ENCODE measurements at places on chromosomes 16 and 17.
A peak's percentile ranks its signal among the peaks of the same experiment; 100 is the strongest.

- DNase-seq = no peak
Measured at GRCh38 chr16:2953706-2954627, 10.1 kb upstream of the KREMEN2 start.

DNA sequence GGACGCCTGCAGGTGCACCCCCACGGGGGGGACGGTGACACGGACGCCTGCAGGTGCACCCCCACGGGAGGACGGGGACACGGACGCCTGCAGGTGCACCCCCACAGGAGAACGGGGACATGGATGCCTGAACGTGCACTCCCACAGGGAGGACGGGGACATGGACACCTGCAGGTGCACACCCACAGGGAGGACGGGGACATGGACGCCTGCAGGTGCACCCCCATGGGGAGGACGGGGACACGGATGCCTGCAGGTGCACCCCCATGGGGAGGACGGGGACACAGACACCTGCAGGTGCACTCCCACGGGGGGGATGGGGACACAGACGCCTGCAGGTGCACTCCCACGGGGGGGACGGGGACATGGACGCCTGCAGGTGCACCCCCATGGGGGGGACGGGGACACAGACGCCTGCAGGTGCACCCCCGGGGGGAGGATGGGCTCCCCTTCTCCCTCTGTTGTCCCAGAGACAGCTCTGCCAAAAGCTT is 114.5 kb upstream of the METRNL start:
- DNase-seq = no peak

DNA sequence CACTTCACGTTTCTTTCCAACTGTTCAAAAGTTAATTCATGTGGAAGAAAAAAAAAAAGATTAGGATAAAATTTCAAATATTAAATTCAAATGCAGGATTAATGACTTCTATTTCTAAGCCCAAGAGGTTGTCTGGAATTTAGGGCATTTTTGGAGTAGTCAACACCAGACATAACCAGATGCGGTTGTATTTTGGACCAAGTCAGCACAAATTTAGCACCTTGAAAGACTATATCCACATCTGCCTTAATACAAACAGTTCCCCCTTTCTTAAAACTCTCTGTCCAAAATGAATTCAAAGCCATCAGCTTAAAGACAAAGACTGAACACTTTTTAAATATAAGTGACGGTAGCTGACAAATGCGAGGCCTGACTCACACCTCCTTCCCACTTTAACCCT is 282.9 kb downstream of the C16orf95 start:
- DNase-seq = no peak

GRCh38 chr16:5166486-5166885 is 68.9 kb upstream of the EEF2KMT start:
- DNase-seq = no peak

DNA sequence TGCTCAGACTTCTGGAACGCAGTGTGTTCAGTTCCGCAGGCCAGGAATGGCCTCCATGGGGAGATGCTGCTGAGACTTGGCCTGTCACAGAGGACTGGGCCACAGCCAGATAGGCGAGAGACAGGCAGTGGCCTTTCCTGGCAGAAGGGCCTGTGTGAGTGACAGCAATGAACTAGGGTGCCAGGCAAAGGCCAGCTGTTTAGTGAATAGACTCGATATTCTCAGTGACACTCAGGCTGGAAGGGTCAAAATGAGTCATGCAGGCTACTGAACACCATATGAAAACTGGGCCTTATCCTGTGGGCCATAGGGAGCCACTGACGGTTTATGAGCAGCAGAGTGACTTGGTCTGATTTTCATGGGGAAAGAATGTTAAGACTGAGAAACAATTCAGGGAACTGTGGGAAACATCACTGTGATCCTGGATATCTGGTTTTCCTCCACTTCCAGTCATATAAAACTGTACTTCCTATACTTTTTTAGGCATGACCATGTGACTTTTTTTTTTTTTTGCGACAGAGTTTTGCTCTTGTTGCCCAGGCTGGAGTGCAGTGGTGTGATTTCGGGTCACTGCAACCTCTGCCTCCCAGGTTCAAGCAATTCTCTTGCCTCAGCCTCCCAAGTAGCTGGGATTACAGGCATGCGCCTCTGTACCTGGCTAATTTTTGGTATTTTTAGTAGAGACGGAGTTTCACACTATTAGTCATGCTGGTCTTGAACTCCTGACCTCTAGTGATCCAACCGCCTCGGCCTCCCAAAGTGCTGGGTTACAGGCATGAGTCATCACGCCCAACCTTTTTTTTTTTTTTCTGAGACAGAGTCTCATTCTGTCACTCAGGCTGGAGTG is 5.2 kb upstream of the NUBP1 start:
- DNase-seq = peak; percentile 91

- DNase-seq = no peak
Measured at GRCh38 chr17:42118545-42118944, 2.6 kb downstream of the KAT2A start.

- DNase-seq = no peak
Measured at GRCh38 chr17:60770946-60771422, 93.3 kb downstream of the BCAS3 start.

DNA sequence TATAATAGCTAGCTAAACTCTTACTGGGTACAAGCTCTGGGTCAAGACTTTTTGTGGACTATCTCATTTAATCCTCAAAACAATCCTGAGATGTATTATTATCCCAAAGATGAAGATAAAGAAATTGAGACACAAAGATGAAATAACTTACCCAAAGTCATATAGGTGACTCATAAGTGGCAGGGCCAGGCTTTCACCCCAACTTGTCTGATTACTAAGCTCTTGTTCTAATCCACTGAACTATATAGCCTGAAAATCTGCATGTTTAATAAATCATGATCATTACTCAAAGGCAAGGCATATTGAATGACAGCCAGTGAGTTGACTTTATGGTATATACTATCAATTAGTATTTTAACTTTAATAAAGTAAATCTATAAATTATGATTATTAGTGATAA is 77.4 kb downstream of the SKAP1 start:
- no peak for DNase-seq

DNA sequence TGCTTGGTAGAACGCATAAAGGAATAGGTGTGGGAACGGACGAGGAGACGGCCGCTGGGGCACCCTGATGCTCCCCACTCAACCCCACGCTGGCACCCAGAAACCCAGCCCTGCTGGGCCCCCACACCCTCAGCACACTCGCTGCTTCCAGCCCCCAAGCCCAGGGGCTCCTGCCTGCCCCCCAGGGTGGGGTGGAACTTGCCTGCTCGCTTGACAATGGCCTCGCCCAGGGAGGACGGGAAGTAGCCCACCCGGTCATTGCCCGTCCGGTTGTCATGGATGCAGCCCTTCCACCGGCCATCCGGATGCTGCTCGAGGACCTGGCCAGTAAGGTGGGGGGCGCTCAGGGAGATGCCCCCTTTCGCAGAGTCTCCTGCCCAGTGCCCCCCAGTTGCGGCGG is 9.9 kb downstream of the CASKIN1 start:
- no peak for DNase-seq

- no peak for DNase-seq
Measured at GRCh38 chr17:79704691-79705090, 26.1 kb upstream of the ENPP7 start.

DNA sequence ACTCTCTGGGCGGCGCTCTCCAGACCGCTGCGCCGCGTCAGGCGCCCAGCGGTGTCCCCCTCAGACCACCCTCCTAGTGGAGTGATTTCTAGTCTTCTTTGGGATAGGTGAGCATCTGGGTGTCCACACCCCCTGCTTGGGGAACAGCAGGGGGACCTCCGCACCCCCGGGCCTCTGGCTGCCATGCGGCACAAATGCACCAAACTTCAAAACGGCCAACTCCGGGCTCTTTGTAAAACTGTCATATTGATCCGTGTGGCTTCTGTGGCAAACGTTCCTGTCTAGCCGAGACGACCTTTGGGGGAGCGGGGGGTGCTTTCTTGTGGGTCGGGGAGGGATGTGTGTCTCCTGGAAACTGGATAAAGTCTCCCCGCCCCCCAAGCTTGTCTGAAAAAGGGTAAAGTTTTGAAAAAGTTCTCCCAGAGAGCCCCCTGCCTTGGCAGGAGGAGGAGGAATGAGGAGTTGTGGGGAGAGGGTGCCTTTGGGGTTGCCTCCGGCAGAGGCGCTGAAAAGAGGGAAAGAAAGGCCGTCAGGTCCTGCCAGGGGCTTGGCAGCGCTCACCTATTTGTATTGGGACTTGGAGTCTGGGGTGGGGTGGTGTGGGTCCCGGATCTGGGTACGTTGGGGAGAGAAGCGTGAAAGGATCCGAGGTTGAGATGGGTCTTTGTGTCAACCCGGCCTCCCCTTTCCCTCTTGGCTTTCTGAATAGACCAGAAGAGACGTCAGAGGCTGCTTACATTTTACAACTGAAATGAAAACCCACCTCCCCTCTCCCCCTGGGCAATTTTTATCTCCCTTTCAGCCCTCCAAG is 2.2 kb upstream of the CHD3 start:
- DNase-seq = no peak

DNA sequence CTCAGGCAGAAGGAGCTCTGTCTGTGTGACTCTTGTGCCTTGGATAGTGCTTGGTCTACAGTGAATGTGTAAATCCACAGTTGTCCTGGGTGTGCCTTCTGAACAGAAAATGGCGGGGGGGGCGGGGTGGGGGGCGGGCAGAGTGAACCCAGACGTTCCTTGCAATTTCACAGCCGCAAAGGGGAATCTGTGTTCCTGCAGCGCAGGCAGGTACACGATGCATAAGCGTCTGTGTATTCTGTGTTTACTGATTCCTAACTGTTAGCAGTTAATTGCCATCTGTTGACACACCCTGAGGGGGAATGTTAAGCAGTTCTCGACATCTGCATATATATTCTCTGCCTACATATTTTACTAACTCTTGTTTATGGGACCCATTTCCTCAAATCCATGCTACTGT is 123.5 kb upstream of the ZFHX3 start:
- no peak for DNase-seq

DNA sequence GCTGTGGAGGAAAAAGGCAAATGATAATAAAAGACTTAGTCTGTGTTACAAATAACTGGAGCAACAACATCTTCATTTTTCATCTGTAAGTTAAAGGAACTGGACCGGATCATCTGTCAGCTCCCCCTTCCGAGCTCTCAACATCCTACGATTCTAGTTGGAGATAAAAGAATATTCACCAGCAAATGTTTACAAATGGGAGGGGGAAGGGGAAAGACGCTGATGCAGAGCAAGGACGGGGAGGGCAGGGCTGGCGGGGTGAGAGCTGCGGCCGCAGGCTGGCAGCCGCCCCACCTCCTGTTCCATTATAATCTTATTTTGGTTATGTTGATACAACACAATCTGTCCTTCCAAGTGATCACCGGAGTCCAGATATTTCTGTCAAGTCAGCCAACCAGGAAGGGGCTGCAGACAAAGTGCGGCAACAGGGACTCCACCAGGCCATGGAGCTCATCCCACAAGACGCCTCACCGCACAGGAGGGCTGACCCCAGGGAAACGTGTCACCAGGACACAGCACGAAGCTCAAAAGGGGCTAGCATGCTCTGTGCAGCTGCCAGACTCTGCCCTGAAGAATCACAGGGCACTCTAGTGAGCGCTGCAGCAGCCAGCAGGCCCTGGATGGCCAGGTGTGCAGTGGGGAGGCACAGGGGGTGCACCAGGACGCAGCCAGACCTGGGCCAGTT is 19.7 kb downstream of the FBXO31 start:
- DNase-seq = no peak

DNA sequence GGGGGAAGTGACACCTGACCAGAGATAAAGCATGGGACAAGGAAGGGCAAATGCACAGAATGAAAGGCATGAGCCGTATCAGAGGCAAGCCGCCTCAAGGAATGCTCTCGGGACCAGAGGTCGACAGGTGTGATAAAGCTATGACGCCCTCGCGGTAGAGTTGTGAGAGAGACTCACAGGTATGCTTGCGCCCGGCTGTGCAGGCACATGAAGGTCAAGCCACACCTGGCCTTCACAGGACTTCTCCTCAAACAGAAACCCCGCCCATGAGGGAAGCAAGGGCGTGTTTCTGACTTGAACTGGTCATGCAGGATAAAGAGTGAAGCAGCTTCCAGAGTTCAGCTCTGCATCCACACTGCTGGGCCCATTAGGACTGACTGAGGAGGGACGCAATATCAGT is 7.8 kb downstream of the NCBP3 start:
- DNase-seq = no peak

GRCh38 chr17:9478889-9479288 is 96.7 kb downstream of the STX8 start:
- no peak for DNase-seq

DNA sequence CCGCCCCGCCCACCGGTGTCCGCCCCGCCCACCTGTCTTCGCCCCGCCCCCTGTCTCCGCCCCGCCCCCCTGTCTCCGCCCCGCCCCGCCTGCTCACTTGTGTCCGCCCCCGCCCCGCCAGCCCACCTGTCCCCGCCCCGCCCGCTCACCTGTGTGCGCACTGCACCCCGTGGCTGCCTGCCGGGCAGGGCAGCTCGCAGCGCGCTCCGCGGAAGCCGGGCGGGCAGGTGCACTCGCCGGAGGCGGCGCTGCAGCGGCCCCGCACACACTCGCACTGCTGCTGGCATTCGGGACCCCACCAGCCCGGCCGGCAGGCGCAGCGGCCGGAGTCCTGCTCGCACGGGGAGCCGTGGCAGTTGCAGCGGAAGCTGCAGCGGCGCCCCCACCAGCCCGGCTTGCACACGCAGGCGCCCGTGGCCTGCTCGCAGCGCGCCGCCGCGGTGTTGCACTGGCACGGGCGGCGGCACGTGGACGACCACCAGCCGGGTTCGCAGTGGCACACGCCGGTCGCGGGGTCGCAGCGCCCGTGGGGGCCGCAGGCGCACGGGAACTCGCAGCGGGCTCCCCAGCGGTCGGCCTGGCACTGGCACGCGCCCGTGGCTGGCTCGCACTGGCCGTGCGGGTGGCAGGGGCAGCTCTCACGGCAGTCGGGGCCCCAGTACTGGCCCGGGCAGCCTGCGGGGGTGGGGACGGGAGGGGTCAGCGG is 2.1 kb downstream of the SCARF1 start:
- DNase-seq = no peak

GRCh38 chr17:36545077-36545464 is 352 bp downstream of the GGNBP2 start:
- no peak for DNase-seq

GRCh38 chr17:19359151-19359550 is 3.4 kb downstream of the B9D1 start:
- DNase-seq = no peak

DNA sequence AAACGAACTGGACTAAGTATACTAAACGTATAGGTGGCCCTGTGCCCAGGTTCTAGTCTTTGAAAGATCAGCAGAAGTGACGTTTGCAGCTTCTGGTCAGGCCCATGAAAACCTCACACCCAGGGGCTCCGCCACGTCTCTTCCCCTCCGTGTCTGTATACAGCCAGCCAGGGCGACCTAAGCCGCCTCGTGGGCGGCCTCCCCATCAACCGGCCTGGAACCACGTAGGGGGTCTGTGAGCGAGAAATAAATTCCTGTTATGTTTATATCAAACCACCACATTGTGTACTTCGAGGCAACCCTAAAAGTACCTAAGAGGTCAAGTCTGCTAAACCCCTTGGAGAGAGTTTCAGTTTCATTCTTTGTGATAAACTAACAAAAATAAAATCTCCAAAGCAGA is 6.8 kb downstream of the TK1 start:
- DNase-seq = no peak
